Activated CD8-positive, alpha-beta T cell treated with anti-CD3 and anti-CD28 coated beads, Interleukin-2, amount 10 ng/mL, durations not matched to agents 7 days and 5 days (primary cell): ENCODE measurements at places on chromosomes 11 and 22. TPM values are rescaled to one million over a fixed set of nuclear protein-coding genes. Genes with fewer than 3 reads are reported as not detected.

CYP2D6 gene
- total RNA-seq: 2.9 TPM

NLRX1 gene
- 24.8 TPM for total RNA-seq

AQP11 gene
- total RNA-seq: 0.39 TPM

LIF gene
- total RNA-seq: 532 TPM

DNA sequence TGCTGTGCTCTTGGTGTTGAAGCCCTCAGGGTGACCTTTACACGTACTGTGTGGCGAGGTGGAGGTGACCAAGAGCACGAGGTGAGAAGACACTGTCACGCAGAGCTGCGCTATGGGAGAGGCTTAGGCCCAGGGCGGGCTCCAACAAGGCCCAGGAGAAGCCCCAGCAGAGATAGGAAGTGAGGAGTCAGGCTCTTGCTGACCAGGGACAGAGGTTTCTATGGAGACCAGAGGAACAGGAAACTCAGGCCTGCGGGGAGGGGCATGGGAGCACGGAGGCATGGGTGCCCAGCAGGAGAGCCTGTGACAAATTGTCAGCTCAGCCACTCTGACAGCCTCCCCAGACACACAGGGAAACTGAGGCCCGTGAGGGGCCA lies 15.8 kb downstream of the DGKZ start:
- no peak for DNase-seq
- peaks cover 11% of the 10 kb centered on the region for H3K36me3 ChIP-seq
- peaks cover 58% of the 10 kb centered on the region for H3K4me1 ChIP-seq
- no peak overlapping the region for H3K4me3 ChIP-seq
- H3K27ac ChIP-seq: peak overlapping the region; percentile 60

DNA sequence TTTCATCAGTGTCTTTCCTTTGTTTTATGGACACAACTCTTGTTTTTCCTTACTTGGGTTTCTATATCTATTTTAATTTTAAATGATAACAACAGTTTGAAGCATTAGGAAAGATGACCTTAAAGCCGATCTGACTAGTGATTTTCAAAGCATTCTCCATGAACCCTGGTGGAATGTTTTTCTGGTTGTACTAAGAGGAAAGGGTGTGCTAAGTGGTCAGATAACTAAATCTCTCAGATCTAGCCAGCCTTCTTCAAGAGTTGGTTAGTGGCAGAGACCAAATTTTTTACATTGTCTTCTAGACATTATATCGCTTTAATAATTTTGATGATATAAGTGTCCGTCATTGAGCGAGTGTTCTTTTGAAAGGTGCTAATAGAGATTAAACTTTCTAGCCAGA lies 134.4 kb downstream of the METTL15 start:
- peaks cover 15% of the 10 kb centered on the region for H3K36me3 ChIP-seq
- no peak overlapping the region for H3K27ac ChIP-seq
- no peaks in the 10 kb centered on the region for H3K27me3 ChIP-seq
- no peak overlapping the region for H3K4me3 ChIP-seq
- DNase-seq: no peak

DNA sequence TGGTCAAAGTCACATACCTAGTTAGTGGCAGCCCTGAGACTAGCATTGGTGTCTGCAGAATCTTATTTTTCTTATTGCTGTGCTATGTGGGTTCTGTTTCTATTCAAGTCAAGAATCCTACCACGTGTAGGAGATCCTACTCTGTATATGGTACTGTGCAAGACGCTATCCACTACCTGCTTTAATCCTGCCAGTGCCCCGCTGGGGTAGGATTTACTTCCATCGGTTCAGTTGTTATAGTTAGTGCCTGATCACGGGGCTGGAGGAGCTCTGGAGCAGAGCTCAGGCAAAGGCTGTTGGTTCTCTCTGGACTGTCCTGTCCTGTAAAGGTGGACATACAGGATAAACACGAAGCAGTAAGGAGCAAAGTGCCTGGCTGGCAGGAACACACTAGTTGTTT lies 167.9 kb downstream of the NTM start:
- no peak for DNase-seq
- no peaks in the 10 kb centered on the region for H3K27me3 ChIP-seq
- H3K27ac ChIP-seq: no peak overlapping the region
- no peaks in the 10 kb centered on the region for H3K4me1 ChIP-seq
- no peak overlapping the region for H3K4me3 ChIP-seq
- H3K36me3 ChIP-seq: no peaks in the 10 kb centered on the region

DNA sequence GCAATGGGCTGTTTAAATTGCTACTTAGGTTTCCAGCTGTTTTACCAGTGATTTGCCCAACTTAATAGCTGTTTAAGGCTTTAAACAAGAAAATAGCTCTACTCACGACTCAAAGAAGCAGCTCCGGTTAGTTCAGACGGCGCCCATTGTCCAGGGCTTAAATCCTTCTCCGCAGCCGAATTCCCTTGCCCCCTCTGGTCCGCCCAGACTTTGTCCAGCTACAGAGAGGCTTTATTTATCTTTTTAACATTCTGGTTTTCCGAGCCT lies 20.9 kb upstream of the SCUBE1 start:
- H3K27ac ChIP-seq: no peak overlapping the region
- H3K4me1 ChIP-seq: no peaks in the 10 kb centered on the region
- H3K4me3 ChIP-seq: no peak overlapping the region
- no peaks in the 10 kb centered on the region for H3K36me3 ChIP-seq

DNA sequence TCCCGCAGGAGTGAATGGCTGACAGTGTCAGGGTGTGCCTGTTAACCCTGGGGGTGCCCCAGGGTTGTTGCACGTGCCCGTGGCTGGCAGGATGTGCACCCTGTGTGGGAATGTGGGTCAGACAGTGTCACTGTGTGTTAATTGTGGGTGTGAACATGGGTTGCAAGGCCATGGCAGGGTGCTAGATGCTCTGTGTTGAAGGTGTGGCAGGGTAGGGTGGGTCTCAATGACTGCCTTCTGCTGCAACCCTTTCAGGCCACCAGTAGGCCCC lies 8.3 kb downstream of the RIN1 start:
- H3K4me3 ChIP-seq: no peak overlapping the region
- H3K4me1 ChIP-seq: peaks cover 61% of the 10 kb centered on the region
- peak overlapping the region; percentile 85 for H3K27ac ChIP-seq
- DNase-seq: peak; percentile 60

- H3K4me3 ChIP-seq: no peak overlapping the region
- H3K36me3 ChIP-seq: no peaks in the 10 kb centered on the region
- H3K27me3 ChIP-seq: no peaks in the 10 kb centered on the region
- H3K27ac ChIP-seq: no peak overlapping the region
- no peaks in the 10 kb centered on the region for H3K4me1 ChIP-seq
- no peak for DNase-seq
These were observed 9.9 kb downstream of the TTC12 start for GRCh38 chr11:113324250-113324649.

DNA sequence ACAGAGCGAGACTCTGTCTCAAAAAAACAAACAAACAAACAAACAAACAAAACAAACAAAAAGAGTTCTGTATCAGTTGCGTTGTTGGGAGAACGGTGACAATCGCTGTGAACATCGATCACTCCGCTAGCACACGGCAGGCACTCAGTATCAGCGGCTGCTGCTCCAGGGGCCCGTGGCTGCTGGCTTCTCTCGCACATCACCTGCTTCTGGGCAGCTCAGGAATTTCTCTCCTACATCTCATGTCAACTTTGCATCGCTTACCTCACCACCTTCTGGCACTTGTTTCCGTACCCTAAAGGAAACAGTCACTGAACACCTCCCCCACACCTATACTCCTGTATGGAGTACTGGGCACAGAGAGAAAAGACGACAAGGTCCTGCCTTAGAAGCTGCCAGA lies 70.3 kb upstream of the WNT7B start:
- H3K36me3 ChIP-seq: no peaks in the 10 kb centered on the region
- H3K27ac ChIP-seq: no peak overlapping the region
- peaks cover 7% of the 10 kb centered on the region for H3K27me3 ChIP-seq
- no peak overlapping the region for H3K4me3 ChIP-seq
- no peak for DNase-seq

- H3K36me3 ChIP-seq: no peaks in the 10 kb centered on the region
- H3K27me3 ChIP-seq: no peaks in the 10 kb centered on the region
- no peak overlapping the region for H3K4me3 ChIP-seq
- H3K27ac ChIP-seq: no peak overlapping the region
These were observed 83.9 kb upstream of the CLDN5 start for GRCh38 chr22:19608003-19608690.

DNA sequence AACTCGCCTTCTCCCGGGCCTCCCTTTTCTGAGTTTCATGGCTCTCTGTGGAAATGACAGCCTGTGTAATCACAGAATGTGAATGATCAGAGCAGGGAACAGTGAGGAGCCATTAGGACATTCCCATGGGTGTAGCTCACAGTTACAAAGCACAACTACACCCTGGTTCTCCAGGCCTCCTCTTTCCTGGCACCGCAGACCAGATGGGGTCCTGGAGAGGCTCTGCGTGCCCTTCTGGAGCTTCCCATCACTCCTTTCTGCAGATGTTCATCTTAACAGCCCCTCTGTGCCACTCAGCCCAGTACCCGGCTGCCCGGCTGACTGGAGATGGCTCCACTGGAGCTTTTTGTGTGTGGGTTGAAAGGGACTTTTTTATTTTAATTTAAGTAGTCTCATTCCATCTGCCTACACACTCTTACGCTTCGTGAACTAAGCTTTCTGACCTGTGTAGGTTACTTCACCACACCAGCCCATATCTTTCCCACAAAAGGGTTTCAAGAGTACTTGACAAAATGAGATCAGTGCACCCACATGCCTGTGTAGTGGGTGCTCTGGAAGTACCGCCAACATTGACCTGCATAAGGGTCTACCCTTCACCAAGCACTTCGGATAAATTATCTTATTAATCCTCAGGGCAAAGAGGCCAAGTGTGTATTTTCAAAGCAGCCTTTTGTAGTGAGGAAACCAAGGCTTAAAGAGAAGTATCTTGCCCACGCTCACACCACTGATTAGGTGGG lies 29.8 kb downstream of the SREBF2 start:
- DNase-seq: peak; percentile 31
- H3K27me3 ChIP-seq: no peaks in the 10 kb centered on the region
- H3K4me3 ChIP-seq: peak overlapping the region; percentile 10
- H3K27ac ChIP-seq: peak overlapping the region; percentile 71
- peaks cover 59% of the 10 kb centered on the region for H3K4me1 ChIP-seq

GRCh38 chr22:23749841-23750301 lies 1.0 kb downstream of the ZNF70 start:
- no peaks in the 10 kb centered on the region for H3K27me3 ChIP-seq
- peak overlapping the region; percentile 9 for H3K27ac ChIP-seq
- H3K4me1 ChIP-seq: peaks cover 22% of the 10 kb centered on the region
- peak overlapping the region; percentile 82 for H3K4me3 ChIP-seq

DNA sequence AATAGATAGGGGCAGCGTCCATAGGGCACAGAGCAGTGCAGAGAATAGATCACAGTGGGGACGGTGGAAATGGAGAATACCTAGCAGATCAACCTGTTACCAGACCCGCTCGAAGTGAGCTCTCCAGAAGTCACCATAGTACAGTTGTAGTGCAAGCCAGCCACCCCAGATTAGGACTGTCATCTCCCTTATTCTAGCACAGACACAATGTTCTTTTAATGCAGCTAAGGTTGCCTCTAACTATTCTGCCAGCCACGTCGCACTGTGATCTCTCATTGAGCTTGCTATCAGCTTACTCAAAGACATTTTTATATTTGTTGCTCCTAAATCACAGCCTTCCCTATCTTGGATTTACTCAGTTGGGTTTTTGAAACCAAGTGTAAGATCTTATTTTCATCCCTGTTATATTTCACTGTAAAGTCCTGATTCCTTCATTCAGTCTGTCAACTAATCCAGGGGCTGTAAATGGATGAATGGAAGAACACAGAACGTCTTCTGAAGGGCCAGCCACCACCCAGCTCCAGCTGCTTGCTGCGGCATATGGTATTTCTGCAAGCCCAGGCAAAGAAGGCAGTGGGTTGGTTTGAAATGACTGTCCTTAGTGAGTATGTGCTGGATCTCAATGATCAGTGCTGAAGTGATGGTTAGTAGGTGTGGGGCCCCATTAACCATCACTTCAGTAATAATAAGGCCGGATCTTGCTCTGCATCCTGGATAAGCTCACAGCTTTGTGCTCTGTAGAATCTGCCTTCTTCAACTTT lies 3.4 kb downstream of the PARVA start:
- no peak overlapping the region for H3K4me3 ChIP-seq
- H3K27ac ChIP-seq: no peak overlapping the region
- H3K27me3 ChIP-seq: peaks cover 45% of the 10 kb centered on the region
- DNase-seq: no peak
- H3K36me3 ChIP-seq: peaks cover 2% of the 10 kb centered on the region

DNA sequence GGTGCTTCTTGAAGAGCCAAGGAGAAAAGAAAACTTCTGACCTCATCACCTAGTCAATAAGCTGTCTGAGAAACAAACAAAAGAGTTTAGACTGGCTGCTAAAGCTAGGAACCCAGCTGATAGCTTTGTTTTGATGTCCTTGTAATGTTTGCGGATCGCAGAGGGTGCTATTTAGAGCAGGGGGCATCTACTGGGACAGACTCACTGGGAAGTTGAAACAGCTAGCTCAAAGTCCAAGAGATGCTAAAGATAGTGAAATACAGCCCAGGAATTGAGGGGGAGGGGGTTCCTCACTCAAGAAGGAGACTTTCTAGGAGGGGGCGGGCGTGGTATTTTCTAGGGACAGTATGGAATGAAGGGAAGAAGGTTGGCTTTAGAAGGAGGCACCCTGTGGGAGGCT lies 18.9 kb downstream of the ZBTB16 start:
- H3K4me1 ChIP-seq: peaks cover 85% of the 10 kb centered on the region
- no peak for DNase-seq
- peaks cover 21% of the 10 kb centered on the region for H3K36me3 ChIP-seq
- peaks cover 11% of the 10 kb centered on the region for H3K27me3 ChIP-seq
- H3K27ac ChIP-seq: peak overlapping the region; percentile 83

DNA sequence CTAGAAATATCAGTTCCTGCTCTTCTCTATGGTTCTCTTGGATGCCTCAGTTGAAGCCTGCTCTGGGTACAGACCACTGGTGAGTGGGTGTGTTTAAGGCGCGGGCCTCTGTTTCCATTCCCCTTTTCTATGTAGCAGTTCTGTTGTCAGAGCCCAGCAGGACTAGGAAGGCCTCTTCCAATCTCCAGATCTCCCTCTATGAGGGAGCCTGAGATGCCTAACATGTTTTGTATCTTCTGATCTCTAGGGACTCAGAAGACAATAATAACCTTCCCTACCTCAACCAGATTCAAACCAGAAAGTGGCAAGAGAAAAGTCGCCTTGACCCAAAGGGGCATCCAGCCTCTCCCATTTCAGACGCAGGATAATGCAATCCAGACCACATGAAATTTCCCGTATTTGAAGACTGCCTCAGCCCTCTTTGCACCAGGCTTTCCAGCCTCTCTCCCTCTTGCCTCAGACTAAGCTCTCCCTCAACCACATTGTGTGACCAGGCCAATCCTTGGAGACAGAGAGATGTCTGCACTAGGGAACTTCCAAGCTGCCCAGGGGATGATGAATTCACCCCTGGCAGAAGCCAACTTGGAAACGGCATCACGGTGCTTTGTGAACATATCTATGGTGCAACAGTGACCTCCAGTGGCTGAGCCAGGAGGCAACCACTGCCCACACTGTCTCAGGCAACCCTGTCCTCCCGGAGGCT lies 150.1 kb upstream of the UBASH3B start:
- no peak overlapping the region for H3K27ac ChIP-seq
- no peak overlapping the region for H3K4me3 ChIP-seq
- peaks cover 12% of the 10 kb centered on the region for H3K27me3 ChIP-seq
- no peaks in the 10 kb centered on the region for H3K4me1 ChIP-seq
- DNase-seq: peak; percentile 60

- H3K27ac ChIP-seq: no peak overlapping the region
- DNase-seq: no peak
- no peak overlapping the region for H3K4me3 ChIP-seq
- peaks cover 27% of the 10 kb centered on the region for H3K27me3 ChIP-seq
- no peaks in the 10 kb centered on the region for H3K36me3 ChIP-seq
These were observed 12.3 kb downstream of the TBX1 start for GRCh38 chr22:19772673-19773469.

GRCh38 chr22:20389288-20389687 lies 4.7 kb upstream of the ZNF74 start:
- H3K36me3 ChIP-seq: no peaks in the 10 kb centered on the region
- H3K4me3 ChIP-seq: no peak overlapping the region
- DNase-seq: no peak
- peaks cover 10% of the 10 kb centered on the region for H3K27me3 ChIP-seq
